ENCODE measurements at places on chromosomes 5 and 9.

DNA sequence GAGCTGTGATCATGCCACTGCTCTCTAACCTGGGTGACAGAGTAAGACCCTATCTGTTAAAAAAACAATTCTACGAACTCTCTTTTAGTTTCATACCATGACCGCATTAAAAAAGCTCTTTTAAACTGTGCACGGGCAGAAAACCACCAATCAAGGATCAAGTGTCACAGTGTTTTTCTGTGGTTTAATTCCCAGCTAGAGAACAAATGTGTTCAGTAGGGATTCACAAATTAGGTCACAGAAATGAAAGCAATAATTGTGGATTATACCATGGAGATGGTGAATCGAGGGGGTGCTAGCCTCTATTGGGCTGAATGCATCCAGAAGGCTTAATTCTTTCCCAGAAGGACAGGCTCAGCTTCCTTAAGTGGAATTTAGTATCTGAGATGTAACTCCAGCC lies 79.1 kb downstream of the ATG10 start:
- no peak for DNase-seq

DNA sequence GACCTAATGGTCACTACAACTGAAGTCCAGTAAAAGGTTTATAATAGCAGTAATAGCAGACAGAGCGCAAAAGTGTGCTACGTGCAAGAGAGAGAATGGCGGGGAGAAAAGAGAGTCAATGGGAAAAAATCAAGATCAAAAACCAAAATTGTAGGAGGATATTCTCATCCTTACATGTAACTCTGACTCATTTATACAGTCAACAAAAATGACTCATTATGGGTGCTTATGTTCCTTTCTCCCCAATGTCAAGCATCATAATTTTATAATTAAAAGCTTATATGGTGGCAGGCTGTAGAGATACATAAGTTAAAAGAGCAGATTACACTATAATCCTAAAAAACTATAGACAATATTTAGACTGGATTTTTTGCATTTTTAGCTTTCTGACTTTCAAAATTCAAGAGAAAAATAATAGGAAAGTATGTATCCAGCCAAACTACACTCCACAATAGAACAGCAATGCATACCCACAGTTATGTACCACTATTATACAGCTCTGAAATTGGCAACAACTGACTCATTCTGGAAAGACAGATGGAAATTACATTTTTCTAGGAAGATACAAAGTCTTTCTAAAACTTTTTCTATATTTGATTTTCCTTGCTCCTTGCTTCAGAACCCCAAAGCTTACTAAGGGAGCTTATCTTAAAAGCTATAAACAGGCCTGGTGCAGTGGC lies 78.4 kb downstream of the PLPP1 start:
- peak; percentile 16 for DNase-seq

- DNase-seq, result no peak
Observed at GRCh38 chr5:149810856-149811255, 80.7 kb downstream of the PPARGC1B start.

DNA sequence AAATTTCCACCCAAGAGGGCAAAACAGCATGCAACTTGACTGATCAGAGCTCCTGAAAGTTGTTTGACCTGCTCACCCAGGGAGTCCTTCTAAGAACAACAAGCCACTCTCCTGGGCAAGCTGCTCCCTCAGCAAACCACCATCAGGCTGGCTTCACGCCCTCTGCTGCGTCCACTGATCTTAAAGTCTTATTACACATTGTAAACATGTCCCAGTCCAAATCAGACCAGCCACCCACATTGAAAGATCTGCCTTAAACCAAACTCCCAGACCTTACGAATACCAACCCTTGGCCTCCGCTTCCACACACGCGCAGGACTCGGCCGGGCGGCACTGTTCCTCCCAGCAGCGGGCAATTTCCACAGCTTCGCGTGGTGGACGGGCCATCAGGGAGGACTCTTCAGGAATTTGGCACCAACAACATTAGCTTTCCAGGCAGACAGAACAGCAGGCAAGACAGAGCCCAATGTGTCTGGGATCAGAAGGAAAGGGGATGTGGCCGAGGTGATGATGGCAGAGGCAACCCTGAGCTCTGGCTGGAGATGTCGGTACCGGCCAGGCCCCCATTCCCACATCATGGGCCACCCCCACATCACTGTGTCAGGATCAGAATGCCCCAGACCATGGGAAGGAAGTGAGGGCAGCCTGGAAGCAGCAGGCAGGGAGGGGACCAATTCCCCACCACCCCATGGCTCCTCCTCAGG lies 56.8 kb downstream of the SEMA4D start:
- DNase-seq, result no peak

DNA sequence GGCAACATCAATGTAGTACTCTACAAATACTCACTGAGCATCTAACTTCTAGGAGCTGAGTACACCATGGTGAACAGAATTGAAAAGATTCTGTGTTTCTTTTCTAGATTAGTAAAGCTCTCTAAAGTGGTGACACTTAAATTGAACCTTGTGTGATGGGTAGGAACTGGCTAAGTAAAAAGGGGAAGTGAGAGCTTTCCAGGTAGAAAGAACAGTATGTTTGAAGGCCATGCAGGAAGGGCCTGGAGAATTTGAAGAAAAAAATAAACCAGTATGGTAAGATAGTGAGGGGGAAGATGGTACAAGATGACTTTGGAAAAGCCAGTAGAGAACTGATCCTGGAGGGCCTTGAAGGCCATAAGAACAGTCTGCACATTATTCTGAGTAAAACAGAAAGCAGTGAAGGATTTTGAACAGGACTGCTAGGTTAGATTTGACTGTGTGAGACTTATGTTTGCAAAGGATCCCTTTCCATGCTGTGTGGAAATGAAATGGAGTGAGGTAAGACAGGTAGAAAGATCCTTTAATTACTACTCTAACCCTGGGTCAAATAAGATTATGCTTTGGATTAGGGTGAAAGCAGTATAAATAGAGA lies 46.7 kb upstream of the UBQLN1 start:
- no peak for DNase-seq

DNA sequence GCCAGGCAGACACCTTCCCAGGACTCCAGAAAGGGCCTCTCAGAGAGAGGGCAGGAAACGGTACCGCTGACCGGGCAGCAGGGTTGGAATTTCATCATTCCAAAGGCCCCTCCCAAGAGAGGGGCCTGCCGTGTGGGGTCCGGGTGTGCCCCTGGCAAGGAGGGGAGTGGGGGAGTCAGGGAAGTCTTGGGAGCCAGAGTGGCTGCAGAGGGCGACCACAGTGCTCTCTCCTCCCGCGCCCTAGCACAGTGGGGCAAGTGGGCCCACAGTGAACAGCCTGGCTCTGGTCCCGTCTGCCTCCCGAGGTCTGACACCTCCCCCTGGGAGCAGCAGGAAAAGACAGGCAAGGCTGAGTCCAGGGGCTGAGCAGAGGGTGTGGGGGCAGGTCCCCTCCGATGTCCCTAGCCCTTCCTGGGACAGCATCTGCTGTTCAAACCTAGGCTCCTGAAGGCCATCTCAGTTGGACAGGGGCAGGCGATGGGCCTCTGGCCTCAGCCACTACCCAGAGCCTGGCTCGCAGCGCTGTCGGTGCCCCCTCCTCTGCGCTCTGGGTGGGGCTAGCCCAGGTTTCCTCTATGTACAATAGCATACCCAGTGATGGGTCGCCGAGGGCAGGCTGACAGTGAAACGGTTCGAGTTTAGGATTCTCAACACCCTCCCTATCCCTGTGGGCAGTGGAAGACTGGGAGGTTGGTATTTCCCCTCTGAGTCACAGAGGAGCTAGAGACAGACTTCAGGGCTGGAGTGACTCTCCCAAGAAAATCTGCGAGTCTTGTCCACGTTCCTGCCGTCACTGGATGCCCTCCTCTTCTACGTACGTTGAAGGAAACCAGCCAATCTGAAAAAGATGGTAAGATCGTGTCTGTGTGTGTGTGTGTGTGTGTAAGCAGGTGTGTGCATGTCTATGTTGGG lies 25.4 kb upstream of the SARDH start:
- DNase-seq, result peak; percentile 80

GRCh38 chr5:131482617-131483016 lies 152.4 kb downstream of the RAPGEF6 start:
- DNase-seq, result no peak

DNA sequence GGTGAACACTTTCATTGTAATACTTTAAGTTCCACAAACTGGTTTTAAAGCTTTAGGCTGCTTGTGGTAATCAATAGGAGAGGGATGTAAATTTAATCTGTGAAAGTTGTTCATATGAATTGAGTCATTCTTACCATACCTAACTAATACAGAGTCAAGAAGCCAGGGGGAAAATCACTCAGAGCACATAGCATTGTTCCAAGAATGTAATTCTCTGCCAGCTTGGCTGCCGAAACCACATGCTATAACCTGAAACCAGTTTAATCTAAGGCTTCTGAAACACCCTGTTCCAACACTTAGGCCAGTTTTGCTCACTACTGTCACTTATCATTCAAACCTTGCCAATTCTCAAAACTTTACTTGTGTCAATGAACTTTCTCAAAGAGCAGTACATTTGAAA lies 528.8 kb upstream of the GRAMD2B start:
- DNase-seq, result no peak

GRCh38 chr9:18459962-18460584 lies 13.9 kb upstream of the ADAMTSL1 start:
- peak; percentile 39 for DNase-seq

- no peak for DNase-seq
Observed at GRCh38 chr9:129313331-129313955, 135.4 kb upstream of the IER5L start.

DNA sequence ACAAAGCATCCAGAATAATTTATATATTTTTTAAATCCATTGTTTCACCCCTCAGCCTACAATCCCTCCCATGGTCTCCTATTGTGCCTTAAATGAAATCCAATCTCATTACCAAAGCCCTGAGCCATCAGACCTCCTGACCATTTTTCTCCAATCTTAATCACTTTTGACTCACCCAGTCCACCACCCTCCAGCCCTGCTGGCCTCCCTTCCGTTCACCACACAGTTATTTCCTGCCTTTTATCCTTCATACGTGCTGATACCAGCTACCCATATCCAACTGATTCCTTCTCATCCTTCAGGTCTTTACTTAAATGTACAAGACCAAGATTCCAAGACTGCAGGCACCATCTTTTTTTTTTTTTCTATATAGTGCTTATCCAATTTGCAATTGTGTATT lies 1026.7 kb upstream of the DMAC1 start:
- DNase-seq, result no peak

DNA sequence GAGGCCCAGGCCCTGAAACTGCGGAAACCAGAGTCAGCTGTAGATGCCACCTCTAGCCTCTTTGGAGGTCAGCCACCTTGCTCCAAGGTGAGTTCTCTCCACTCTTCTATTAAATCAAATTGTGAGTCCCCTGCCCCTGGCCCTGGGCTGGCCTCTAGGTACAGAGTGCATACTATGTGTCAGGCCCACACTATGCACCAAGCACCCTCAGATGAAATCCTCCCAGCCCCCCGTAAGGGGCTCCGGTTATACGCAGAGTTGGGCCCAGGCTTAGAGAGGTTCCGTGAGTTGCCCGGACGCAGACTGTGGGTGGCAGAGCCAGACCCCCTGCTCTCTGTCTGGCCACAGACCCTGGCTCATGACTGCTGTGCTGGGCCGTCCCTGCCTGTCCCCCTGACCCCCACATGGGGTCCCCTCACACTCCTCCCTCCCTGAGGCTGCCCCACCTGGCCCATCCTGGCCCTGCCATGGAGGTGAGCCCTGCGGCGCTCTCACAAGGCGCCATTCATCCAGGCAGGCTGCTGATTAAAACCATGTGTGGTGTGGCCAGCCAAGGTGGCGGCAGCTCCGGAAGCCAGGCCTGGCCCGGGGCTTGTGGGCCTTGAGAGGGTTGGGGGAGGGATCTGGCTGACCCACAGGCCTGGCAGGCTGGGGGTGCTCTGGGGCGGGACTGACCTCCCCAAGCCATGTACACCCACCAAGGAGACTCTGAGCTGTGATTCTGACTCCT lies 65.5 kb upstream of the SYNPO start:
- DNase-seq, result no peak

GRCh38 chr9:96883922-96884321 lies 29.6 kb upstream of the ZNF782 start:
- no peak for DNase-seq

- DNase-seq, result no peak
Observed at GRCh38 chr9:98610211-98610610, 98.5 kb downstream of the GABBR2 start.

GRCh38 chr9:35882263-35882848 lies 12.2 kb upstream of the OR13J1 start:
- peak; percentile 78 for DNase-seq

GRCh38 chr9:15244001-15244441 lies 63.0 kb downstream of the TTC39B start:
- DNase-seq, result peak; percentile 31

DNA sequence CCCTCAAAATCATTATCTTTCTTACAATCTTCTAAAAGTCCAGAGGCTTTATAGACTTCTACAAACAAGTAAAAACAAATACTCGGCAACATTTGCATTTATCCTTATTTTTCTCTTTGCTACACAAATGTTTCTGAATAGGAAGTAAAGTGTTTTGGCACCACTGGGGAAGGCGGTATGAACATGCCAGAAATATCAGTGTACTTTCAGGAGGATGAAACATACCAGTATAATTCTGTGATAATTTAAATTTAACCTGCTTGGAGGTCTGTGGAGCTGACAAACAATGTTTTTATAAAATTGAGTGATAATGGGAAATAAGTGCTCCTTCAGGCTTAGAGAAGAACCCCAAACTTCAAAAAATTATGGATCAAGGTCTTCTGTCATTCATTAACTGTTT lies 51.8 kb downstream of the MRPS27 start:
- no peak for DNase-seq

- DNase-seq, result no peak
Observed at GRCh38 chr5:123087173-123088030, 1.6 kb upstream of the PRDM6 start.

- DNase-seq, result no peak
Observed at GRCh38 chr5:67674159-67674655, 477.6 kb upstream of the CD180 start.

GRCh38 chr5:130116972-130117371 lies 212.7 kb downstream of the CHSY3 start:
- DNase-seq, result no peak

DNA sequence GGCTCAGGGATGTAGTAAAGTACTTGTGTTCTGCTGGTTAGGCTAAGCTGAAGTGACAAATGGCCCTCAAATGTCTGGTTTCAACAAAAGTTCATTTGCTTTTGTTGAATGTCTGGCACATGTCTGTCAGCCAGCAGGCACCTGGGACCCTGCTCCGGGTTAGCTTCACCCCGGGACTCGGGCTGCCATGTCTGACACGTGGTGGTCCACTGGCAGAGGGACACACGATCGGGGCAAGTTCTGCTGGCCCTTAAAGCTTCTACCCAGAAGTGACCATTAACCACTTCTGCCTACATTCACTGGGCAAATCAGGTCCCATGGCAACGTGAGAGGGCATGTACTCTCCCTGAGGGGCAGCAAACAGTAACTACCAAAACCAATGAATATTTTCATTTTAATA lies 23.8 kb downstream of the POLR1E start:
- DNase-seq, result no peak

GRCh38 chr5:42586625-42587024 lies 163.4 kb downstream of the GHR start:
- DNase-seq, result no peak

- DNase-seq, result no peak
Observed at GRCh38 chr5:55903121-55903701, 52.1 kb downstream of the IL31RA start.

- DNase-seq, result peak; percentile 35
Observed at GRCh38 chr5:17378346-17378997, 119.6 kb upstream of the TAF11L2 start.

- no peak for DNase-seq
Observed at GRCh38 chr5:152990649-152991048, 499.8 kb upstream of the GRIA1 start.

All from AG08396 (cell line).